Left lung (tissue), 14 donors: ENCODE measurements at places on chromosomes 7 and 10. TPM values are rescaled to one million over a fixed set of nuclear protein-coding genes. Genes with fewer than 3 reads are reported as not detected.

DNA sequence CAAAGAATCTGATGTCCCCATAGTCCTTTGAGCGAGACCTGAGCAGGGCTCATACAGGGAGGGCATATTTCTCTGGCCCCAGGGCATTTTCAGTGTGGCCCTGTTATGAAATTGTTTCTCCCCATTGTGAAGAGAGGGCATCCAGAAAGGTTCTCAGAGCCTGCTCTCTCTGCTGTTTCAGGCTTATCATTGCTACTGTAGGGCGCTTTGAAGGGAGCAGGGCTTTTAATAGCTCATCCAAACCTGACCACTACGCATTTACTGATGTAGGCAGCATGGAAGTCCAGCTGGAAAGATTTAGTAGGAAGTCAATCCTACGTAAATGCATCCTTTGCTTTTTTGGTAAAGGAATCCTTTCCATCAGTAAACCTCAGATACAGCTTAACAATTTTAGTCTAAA, 68.1 kb downstream of the PRPF18 start:
- no peak for DNase-seq

- no peak for DNase-seq
Measured at GRCh38 chr7:30320392-30320791, 36.0 kb downstream of the ZNRF2 start.

DNA sequence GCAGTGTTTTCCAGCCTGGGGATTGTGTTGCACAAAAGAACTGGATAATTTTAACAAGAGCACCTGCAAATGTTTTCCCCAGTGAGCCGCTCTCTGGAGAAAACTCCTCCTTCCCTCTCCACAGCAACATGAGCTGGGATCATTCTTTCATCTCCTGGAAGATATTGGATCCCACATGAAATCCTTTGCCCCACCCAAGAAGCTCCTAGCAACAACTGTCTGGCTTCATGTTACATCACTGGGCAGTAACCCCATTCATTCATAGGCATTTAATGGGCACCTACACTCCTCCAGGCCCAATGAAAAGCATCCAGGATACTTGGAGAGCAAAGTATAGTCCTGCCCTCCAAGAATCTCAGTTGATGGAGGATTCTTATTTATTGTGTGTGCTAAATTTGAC, 27.2 kb downstream of the LSM5 start:
- DNase-seq = no peak

GRCh38 chr7:67413670-67414069, 417.0 kb downstream of the TYW1 start:
- no peak for DNase-seq

The INMT gene
- 164 TPM for total RNA-seq

The NANOS1 gene
- 1.6 TPM for total RNA-seq

DNA sequence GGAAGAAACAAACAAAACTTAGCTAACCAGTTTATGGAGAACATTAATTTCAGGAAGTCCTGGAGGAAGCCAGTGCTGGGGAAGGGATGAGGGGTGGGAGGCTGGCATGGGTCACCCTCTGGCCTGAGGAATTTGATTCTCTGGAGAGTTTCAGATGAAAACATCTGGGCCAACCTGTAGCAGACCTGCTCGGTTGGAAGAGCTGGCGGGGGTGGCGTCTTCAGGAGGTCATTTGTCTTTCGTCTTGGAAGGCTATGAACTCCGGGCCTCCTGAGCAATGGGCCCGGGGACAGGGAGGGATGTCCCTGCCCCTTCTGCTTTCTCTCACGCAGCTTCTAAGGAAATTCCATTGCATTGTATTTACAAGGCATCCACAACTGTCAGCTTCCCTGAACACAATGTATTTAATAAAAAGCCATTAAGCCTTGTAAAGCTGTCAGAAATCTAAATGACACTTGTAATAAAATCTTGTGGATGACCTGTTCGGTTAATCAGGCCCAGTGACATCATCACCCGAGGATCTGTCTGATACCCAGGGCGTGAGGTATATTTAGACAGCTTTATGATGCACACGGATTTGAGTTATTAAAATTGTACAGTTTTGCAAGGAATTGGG, 250.5 kb downstream of the RAB11FIP2 start:
- no peak for DNase-seq

The CTAGE6 gene
- 0.97 TPM for total RNA-seq

DNA sequence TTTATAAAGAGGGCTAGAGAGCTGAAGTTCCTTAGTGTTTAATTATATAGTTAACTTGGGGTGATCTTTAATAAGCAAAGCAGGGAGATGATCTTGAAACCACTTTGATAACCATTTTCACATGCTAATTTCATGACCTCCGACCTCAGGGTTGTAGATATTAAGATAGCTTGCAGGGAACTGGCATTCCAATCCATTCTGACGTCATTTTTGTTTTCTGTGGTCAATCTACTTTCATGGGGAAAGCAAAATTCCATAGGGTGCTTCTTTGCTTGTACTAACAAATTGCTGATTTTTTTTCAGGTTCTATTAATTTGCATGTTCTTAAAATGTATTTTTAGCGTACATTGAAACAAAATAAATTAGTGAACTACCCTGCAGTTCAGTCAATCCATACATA, 139.3 kb downstream of the CDCA7L start:
- DNase-seq = no peak

The TFR2 gene
- total RNA-seq = 0.67 TPM

The C10orf143 gene
- total RNA-seq = 2.0 TPM

The AKR1B15 gene
- total RNA-seq = not detected

DNA sequence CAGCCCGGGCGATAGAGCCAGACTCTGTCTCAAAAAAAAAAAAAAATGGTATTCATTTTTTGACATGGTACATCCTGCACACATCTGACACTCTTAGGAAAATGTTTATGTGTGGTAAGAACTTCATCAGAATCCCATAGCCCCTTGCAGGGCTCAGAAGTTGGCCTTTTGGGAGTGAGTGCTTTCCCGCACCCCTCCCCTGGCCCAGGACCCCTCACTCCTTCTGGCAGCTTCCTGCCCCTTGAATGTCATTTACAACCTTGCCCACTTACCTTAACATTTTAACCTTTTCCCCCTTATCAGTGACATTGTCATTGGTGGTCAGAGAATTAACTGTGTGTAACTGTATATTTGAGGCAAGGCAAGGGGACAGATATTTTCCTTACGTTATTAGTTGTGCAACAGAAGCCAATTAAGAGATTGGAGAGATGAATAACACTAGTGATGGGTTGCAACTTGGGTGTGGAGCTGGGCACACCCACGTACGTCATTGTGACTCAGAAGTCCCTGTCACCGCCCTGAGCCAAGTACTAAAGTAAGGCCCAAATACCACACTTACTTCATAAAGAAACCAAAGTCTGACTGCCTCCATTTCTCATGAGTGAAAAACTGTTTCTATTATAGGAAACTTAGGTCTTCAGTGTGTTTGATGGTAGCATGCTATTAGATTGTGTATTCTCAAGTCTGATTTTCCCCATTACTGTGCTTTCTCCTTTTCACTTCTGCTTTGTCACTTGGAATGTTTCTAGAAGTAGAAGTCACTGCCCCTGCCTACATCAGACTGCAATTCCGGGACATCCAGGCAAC, 31.6 kb downstream of the OGDH start:
- DNase-seq = peak; percentile 80

The ADCYAP1R1 gene
- total RNA-seq = 0.92 TPM

The NACAD gene
- 2.0 TPM for total RNA-seq

GRCh38 chr10:19826712-19827111, 10.5 kb downstream of the PLXDC2 start:
- no peak for DNase-seq
